Keratinocyte (primary cell): ENCODE measurements at places on chromosomes 12 and 14.

- H3K36me3 ChIP-seq = no peaks in the 10 kb centered on the region
- H3K27ac ChIP-seq = no peak overlapping the region
- peaks cover 5% of the 10 kb centered on the region for H3K4me1 ChIP-seq
- DNase-seq = peak; percentile 44
Measured at GRCh38 chr12:18320036-18320617, 58.8 kb downstream of the PIK3C2G start.

DNA sequence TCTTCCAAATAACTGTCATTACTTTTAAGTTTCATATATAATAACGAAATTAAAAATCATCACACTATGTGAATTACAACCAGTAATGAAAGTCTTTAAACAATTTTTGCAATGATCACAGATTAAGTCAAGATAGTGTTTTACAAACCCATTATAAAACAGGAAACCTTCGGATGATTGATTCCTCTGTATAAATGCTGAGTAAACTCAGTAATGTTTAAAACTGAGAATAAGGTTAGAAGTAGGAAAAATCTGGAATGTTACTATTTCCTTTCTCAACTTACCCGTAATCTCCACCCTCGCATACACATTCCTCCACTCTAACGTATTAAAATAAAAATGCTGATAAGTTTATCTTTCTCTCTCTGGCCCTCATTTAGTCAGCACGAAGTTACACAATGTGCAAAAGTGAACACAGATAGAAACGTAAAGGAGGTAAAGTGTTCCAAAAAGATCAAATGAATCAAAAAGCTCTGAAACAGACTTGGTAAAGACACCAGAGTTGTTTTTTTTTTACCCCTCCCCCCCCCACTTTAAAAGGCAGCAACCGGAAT is 1.6 kb downstream of the ZFC3H1 start:
- H3K4me1 ChIP-seq = peaks cover 9% of the 10 kb centered on the region
- peak overlapping the region; percentile 99 for H3K27ac ChIP-seq

DNA sequence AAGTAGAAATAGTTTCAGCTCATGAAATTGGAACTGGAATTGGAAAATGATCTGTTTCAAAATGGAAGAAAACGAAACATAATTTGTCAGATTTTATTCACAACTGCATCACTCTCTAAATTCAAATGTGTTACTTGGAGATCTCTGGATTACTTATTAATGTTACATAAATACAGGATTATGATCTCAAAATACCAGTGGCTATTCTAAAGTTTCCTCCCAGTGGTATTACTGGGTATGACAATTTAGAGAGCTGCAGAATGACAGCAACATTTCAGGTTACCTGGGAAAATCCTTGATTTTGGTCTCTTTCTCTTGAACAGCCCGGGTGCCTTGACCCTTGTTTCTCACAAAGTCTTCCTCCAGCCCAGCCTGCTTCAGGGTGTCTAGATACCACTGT is 14.2 kb downstream of the FAM161B start:
- DNase-seq = no peak
- no peak overlapping the region for H3K4me3 ChIP-seq
- H3K4me1 ChIP-seq = no peaks in the 10 kb centered on the region
- no peak overlapping the region for H3K27ac ChIP-seq
- no peaks in the 10 kb centered on the region for H3K27me3 ChIP-seq

DNA sequence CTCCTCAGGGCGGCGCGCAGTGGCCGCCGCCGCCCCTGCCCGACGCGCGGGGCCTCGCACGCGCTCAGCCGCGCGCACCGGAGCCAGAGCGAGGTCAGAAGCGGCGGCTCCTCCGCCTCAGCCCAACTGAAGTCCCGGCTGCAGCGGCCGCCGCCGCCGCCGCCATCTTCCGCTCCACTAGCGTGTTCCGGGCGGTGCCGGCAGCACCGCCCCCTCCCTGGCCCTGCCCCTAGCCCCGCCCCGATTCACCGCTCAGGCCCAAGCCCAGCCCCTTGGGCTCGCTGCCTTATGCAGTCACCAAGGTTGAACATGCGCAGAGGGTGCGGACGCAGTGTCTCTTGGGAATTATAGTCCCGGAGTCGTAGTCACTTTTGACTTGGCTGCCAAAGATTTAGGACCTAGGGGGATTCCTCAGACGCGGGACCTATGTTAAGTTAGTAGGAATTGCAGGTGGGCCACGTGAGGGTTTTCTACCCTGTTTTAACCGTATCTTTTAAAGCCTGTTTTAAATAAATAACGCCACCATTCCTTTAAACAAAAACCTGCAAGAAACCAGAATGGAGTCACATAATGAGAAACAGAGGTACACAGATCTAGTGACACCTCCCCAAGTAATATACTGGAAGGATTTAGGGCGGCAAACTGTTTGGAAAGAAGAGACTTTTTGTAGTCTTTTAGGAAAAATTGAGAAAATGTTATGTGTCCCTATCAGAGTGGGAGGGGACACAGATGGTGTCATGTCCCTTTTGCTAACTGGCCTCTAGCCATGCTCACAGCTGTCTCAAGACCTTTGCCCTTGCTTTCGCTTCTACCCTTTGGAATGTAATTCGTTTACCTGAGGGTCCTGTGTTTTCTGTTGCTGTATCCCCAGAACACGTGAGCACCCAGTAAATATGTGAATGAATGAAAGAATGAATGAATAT is at the start of gene PPTC7:
Gene PPTC7 (minus strand): TSS at position 182 of the 923 bp plus-strand sequence. CDS start 287 bp downstream, outside the sequence.
- H3K4me3 ChIP-seq = peak within 1 kb of the TSS; percentile 99
- DNase-seq = peak; percentile 63
- H3K36me3 ChIP-seq = no peaks in the 10 kb centered on the region
- H3K27me3 ChIP-seq = no peaks in the 10 kb centered on the region
- peaks cover 49% of the 10 kb centered on the region for H3K4me1 ChIP-seq

GRCh38 chr14:105746124-105746514 is 219.7 kb downstream of the TMEM121 start:
- no peaks in the 10 kb centered on the region for H3K36me3 ChIP-seq
- no peak for DNase-seq
- H3K4me1 ChIP-seq = no peaks in the 10 kb centered on the region
- no peaks in the 10 kb centered on the region for H3K27me3 ChIP-seq

- no peak overlapping the region for H3K27ac ChIP-seq
- H3K4me3 ChIP-seq = no peak overlapping the region
- DNase-seq = no peak
- no peaks in the 10 kb centered on the region for H3K4me1 ChIP-seq
- no peaks in the 10 kb centered on the region for H3K36me3 ChIP-seq
- H3K27me3 ChIP-seq = no peaks in the 10 kb centered on the region
Measured at GRCh38 chr14:91729756-91730155, 2.1 kb downstream of the CATSPERB start.

DNA sequence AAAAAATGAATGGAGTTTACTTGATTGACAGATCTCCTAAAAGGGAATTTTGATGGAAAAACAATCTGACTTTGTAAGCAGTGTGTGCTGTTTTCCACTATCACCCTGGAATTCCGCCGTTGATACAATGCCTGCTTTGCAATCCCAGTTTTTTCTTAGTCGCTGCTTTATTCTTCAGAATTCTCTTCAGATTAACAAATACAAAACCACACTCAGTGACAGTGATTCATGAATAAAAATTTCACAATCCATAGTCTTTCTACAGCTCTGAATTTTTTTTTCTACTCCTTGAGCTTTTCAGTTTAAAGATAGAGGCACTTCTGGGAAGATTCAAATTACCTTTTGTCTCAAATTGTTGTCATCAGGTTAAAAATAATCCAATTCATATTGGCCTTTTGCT is 44.6 kb upstream of the KITLG start:
- H3K4me3 ChIP-seq = no peak overlapping the region
- DNase-seq = no peak
- H3K4me1 ChIP-seq = no peaks in the 10 kb centered on the region

GRCh38 chr12:119826661-119827445 is 50.3 kb downstream of the CIT start:
- no peaks in the 10 kb centered on the region for H3K4me1 ChIP-seq
- no peaks in the 10 kb centered on the region for H3K36me3 ChIP-seq
- DNase-seq = no peak
- no peak overlapping the region for H3K27ac ChIP-seq
- H3K27me3 ChIP-seq = no peaks in the 10 kb centered on the region
